ENCODE measurements at places on chromosomes 1 and 21. TPM values are rescaled to one million over a fixed set of nuclear protein-coding genes. Genes with fewer than 3 reads are reported as not detected.
A peak's percentile ranks its signal among the peaks of the same experiment; 100 is the strongest.

Gene RPTN
- total RNA-seq: not detected

Gene CELA2B
- not detected for total RNA-seq

Gene PCBP3
- total RNA-seq: 0.13 TPM

Gene FBXO28
- total RNA-seq: 26.8 TPM

Gene ZC3H12A
- 5.3 TPM for total RNA-seq

Gene SPATC1L
- total RNA-seq: 1.5 TPM

GRCh38 chr1:102715150-102715549, 393.2 kb downstream of the COL11A1 start:
- H3K36me3 ChIP-seq: no peaks in the 10 kb centered on the region
- no peaks in the 10 kb centered on the region for H3K27me3 ChIP-seq

GRCh38 chr1:212587016-212587887, 21.3 kb upstream of the ATF3 start:
- no peak overlapping the region for H3K4me3 ChIP-seq
- H3K4me1 ChIP-seq: no peaks in the 10 kb centered on the region
- H3K36me3 ChIP-seq: no peaks in the 10 kb centered on the region
- no peak overlapping the region for H3K27ac ChIP-seq

Gene S100B
- 1.3 TPM for total RNA-seq

Gene PLA2G2F
- total RNA-seq: not detected

GRCh38 chr1:149936170-149936991, at the start of gene MTMR11:
MTMR11 (minus strand) TSS chr1:149936879; CDS start chr1:149936647, 232 bp downstream.
- H3K4me1 ChIP-seq: peaks cover 47% of the 10 kb centered on the region
- H3K27ac ChIP-seq: peak within 1 kb of the TSS; percentile 92
- H3K36me3 ChIP-seq: no peaks in the 10 kb centered on the region

Gene BRINP3
- not detected for total RNA-seq

GRCh38 chr1:200872446-200873115, at the start of gene GPR25:
GPR25 (plus strand) TSS chr1:200872981; CDS start chr1:200873038, 57 bp downstream.
- H3K36me3 ChIP-seq: no peaks in the 10 kb centered on the region
- H3K27ac ChIP-seq: no peak within 1 kb of the TSS
- H3K27me3 ChIP-seq: peaks cover 31% of the 10 kb centered on the region
- H3K4me1 ChIP-seq: peaks cover 9% of the 10 kb centered on the region

DNA sequence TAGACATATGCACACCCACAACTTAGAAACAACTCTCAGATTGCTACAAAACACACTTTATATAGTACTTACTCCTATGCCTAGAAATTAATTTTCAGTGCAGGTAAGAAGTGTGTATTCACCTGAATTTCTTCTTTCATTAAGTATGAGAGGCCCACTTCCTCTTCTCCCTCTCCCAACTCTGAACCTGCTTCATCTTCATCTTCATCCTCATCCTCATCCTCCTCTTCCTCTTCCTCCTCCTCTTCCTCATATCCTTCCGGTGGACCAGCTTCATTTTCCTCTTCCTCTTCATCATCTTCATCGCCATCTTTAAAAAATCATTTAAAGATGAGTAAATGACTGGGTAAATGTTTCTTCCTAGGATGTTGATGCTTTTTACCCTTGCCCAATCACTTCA, 9.4 kb downstream of the ANP32E start:
- no peak for DNase-seq
- no peaks in the 10 kb centered on the region for H3K27me3 ChIP-seq
- no peak overlapping the region for H3K4me3 ChIP-seq
- H3K27ac ChIP-seq: no peak overlapping the region

Gene BARHL2
- not detected for total RNA-seq

GRCh38 chr1:210300923-210301614, 27.6 kb upstream of the HHAT start:
- H3K4me1 ChIP-seq: peaks cover 25% of the 10 kb centered on the region
- no peak for DNase-seq
- H3K36me3 ChIP-seq: no peaks in the 10 kb centered on the region

- no peaks in the 10 kb centered on the region for H3K4me1 ChIP-seq
- no peak for DNase-seq
- no peaks in the 10 kb centered on the region for H3K36me3 ChIP-seq
- no peak overlapping the region for H3K27ac ChIP-seq
- H3K27me3 ChIP-seq: no peaks in the 10 kb centered on the region
Observed at GRCh38 chr1:209485167-209485566, 98.3 kb upstream of the CAMK1G start.

DNA sequence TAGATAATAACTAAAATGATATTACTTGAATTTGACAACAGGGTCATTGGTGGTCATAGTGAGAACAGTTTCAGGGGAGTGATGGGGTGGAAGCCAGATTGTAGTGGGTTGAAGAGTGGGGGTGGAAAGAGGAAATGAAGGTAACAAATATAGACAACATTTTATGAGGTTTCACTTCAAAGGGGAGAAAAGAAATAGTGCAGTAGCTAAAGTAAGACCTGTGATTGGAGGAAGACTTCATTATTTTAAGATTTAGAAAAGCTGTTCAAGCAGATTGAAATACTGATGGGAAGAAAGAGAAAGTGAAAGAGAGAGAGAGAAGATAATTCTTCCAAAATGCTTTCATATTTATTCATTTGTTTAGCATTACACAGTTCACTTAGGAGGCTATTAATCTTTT, 52.0 kb upstream of the KCNA3 start:
- H3K36me3 ChIP-seq: no peaks in the 10 kb centered on the region
- no peak for DNase-seq
- H3K27ac ChIP-seq: no peak overlapping the region

DNA sequence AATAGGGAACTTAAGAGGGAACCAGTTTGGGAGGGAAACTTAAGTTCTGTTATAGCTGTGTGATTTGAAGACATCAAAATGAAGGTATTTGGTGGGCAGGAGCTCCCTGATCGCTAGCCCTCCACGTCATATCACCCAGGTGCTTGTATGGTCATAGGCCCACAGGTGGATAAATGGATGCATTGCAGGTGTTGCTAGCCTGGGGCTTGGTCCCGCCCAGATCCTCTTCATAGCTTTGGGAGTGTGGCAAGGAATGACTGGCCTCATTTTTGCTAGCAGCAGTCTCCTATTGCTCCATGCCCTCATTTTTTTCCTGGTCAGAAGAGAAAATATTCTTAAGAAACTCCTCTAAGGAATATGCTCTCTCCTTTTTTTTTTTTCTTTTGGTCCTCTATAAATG, 11.3 kb downstream of the GNPAT start:
- no peaks in the 10 kb centered on the region for H3K27me3 ChIP-seq
- no peak overlapping the region for H3K4me3 ChIP-seq
- H3K4me1 ChIP-seq: peaks cover 5% of the 10 kb centered on the region
- H3K36me3 ChIP-seq: no peaks in the 10 kb centered on the region
- no peak overlapping the region for H3K27ac ChIP-seq

DNA sequence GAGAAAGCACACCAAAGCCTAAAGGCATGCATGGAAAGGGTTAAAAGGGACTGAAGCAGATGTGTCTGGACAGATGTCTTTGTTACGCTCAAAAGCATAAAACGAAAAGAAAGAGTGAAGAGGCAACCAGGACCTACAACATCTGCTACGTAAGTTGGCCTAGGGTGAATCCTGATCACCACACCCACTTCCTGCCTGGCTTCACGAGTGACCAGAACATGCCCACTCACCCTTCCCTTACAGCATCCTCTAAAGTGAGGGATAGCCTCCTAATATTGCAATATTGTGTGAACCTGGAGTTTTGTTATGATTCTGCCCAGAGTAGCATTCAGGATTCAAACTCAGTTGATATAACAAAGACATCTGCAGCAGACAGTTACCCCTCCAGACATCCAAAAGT, 10.6 kb upstream of the OLIG2 start:
- H3K4me1 ChIP-seq: no peaks in the 10 kb centered on the region
- no peaks in the 10 kb centered on the region for H3K36me3 ChIP-seq
- DNase-seq: no peak
- H3K27me3 ChIP-seq: peaks cover 21% of the 10 kb centered on the region
- H3K4me3 ChIP-seq: no peak overlapping the region

Gene CACNA1E
- not detected for total RNA-seq

Gene TSTD1
- 52.6 TPM for total RNA-seq

DNA sequence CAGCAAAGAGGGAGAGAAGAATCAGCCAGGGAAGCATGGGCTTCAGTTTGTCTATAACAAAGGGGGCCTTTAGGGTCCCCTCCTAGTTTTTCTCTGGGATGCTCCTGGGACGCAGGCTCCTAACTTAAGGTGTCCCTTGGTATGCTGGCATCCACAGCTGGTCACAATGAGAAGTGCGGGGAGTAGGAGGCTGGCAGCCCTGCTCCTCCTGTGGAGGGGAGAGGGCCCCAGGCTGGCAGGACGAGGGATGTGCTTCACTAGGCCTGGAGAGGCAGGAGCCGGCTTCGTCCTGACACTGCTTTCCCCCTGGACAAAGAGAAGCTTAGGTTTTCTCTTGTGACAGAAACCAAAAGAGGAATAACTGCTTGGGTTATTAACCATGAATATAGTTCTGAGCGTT, 67.6 kb downstream of the NENF start:
- no peak for DNase-seq
- H3K36me3 ChIP-seq: no peaks in the 10 kb centered on the region
- H3K27ac ChIP-seq: no peak overlapping the region
- no peaks in the 10 kb centered on the region for H3K4me1 ChIP-seq
- H3K27me3 ChIP-seq: no peaks in the 10 kb centered on the region

DNA sequence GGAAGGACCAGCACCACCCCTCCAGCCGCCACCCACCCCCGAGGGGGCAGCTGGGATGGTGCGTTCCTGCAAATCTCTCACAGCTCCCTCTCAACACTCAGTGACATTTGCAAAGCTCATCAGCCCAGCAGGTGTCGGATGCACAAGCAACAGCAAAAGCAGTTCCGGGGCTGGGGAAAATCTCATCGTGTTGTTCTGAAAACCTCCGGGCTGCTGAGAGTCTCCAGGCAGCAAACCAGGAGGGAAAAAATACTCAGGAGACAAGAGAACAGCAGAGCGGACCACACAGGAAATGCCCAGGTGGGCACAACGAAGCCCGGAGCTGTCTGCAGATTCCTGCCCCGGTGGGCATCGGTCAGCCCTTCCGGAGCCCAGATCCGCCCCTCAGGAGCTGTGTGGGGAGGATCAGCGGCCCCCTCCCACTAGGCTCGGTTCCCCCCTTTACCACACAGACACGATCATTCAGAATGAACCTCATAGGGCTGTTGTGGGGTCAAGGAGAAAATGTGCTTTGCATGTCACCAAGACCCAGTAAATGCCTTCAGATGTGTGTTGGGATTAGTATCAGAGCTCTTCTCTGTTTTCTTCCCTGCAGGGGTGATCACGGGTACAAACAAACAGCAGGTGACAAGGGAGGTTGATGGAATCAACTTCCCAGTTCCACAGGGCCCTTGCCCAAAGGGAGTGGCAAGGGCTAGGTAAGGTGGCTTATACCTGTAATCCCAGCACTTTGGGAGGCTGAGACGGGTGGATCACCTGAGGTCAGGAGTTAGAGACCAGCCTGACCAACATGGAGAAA, 127.0 kb upstream of the TIAM1 start:
- no peak overlapping the region for H3K27ac ChIP-seq
- no peaks in the 10 kb centered on the region for H3K27me3 ChIP-seq
- H3K4me3 ChIP-seq: no peak overlapping the region
- H3K36me3 ChIP-seq: no peaks in the 10 kb centered on the region

Gene ATP6V1G3
- not detected for total RNA-seq

Gene ST6GALNAC3
- 2.4 TPM for total RNA-seq

GRCh38 chr1:1752190-1752589, 26.1 kb downstream of the NADK start:
- H3K4me3 ChIP-seq: no peak overlapping the region
- no peaks in the 10 kb centered on the region for H3K4me1 ChIP-seq
- H3K27ac ChIP-seq: no peak overlapping the region
- H3K27me3 ChIP-seq: no peaks in the 10 kb centered on the region
- H3K36me3 ChIP-seq: peaks cover 50% of the 10 kb centered on the region

DNA sequence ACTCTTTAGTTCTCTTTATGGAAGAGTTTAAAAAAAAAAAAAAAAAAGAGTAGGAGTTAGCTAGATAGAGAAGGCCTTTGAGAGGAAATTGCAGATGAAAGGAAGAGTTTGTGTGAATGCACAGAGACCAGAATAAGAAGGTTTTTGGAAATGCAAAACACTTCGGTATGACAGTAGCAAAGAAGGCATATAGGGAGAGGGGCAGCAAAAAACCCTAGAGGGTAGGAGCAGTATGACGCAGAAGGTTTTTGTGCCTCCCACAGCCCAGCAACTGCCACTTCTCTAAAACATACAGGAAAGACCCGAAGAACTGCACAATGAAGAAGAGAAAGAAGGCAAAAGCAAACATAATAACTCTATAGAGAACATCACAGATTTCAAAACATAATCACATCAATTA, 84.3 kb downstream of the WDR64 start:
- H3K27ac ChIP-seq: no peak overlapping the region
- DNase-seq: no peak
- no peak overlapping the region for H3K4me3 ChIP-seq
- H3K36me3 ChIP-seq: no peaks in the 10 kb centered on the region

- no peak overlapping the region for H3K27ac ChIP-seq
- H3K27me3 ChIP-seq: no peaks in the 10 kb centered on the region
- no peak for DNase-seq
- no peak overlapping the region for H3K4me3 ChIP-seq
- H3K36me3 ChIP-seq: peaks cover 4% of the 10 kb centered on the region
- H3K4me1 ChIP-seq: peaks cover 39% of the 10 kb centered on the region
Observed at GRCh38 chr1:244678697-244679096, 25.8 kb downstream of the DESI2 start.

DNA sequence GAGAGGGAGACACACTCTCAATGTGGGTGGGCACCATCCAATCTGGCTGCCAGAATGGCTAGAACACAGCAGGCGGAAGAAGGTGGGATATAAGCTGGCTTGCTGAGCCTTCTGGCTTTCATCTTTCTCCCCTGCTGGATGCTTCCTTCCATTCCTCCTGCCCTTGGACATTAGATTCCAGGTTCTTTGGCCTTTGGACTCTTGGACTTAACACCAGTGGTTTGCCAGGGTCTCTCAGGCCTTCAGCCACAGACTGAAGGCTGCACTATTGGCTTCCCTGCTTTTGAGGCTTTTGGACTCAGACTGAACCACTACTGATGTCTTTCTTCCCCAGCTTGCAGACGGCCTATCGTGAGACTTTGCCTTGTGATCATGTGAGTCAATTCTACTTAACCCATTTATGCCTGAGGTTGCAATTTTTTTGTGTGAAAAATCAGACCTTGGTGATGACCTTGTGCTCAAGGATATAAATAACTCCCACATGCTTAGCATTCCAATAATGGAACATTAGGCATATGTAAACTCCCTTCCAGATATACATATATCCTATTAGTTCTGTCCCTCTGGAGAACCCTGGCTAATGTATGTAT, 56.7 kb upstream of the CD55 start:
- H3K4me1 ChIP-seq: no peaks in the 10 kb centered on the region
- H3K27ac ChIP-seq: no peak overlapping the region
- DNase-seq: no peak

Data from gastrocnemius medialis (tissue), 4 donors.